Panc1 (cell line): ENCODE measurements at places on chromosomes 6 and 20.
A peak's percentile ranks its signal among the peaks of the same experiment; 100 is the strongest.

DNA sequence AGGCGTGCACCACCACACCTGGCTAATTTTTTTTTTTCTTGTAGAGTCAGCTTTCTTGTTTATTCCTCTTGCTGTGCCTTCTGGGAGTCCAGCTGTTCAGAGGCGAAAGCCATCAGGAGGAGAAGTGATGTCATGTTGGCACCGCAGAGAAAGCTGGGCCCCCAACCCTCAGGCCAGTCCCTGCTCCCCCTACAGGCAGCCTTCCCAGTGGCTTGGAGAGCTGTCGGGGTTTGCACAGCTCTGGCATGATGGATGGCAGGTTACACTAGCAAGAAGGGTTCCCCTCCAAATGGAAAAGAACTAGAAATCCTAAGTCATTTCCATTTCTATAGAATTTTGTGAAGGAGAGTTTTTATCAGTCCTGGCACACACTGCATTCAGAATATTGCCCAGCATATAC, 72.6 kb downstream of the C6orf52 start:
- H3K36me3 ChIP-seq, result peaks cover 11% of the 10 kb centered on the region
- no peaks in the 10 kb centered on the region for H3K27me3 ChIP-seq
- no peak overlapping the region for H3K4me3 ChIP-seq
- DNase-seq, result no peak
- no peaks in the 10 kb centered on the region for H3K4me1 ChIP-seq

DNA sequence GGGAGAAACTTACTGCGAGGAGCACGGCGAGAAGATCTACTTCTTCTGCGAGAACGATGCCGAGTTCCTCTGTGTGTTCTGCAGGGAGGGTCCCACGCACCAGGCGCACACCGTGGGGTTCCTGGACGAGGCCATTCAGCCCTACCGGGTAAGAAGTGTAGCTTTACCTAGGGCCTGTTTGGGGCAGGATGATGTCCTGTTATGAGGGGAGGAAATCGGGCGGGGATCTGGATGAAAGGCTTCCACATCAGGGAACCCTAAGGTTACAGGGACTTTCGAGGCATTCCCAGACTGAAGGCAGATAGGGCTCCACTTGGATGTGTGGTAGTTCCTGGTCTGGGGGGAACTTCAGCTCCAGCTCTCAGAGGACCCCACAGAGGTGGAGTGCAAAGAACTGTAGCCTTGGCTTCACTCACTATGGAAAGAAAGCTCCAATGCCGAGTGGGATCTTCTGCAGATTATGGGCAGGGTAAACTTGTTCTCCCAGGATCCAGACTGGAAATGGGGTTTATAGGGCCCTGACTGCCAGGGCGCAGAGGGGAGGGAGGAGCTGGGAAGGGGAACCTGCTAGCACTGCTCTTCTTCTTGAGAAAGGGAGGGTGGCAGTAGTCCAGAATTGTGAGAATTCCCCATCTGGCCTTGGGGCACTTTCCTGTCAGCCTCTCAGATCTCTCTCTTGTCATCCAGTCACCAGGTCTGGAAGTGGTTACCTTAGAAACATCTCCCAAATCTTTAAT, 740 bp downstream of the TRIM15 start:
- no peaks in the 10 kb centered on the region for H3K4me1 ChIP-seq
- H3K27ac ChIP-seq, result no peak overlapping the region
- DNase-seq, result no peak
- H3K36me3 ChIP-seq, result no peaks in the 10 kb centered on the region

DNA sequence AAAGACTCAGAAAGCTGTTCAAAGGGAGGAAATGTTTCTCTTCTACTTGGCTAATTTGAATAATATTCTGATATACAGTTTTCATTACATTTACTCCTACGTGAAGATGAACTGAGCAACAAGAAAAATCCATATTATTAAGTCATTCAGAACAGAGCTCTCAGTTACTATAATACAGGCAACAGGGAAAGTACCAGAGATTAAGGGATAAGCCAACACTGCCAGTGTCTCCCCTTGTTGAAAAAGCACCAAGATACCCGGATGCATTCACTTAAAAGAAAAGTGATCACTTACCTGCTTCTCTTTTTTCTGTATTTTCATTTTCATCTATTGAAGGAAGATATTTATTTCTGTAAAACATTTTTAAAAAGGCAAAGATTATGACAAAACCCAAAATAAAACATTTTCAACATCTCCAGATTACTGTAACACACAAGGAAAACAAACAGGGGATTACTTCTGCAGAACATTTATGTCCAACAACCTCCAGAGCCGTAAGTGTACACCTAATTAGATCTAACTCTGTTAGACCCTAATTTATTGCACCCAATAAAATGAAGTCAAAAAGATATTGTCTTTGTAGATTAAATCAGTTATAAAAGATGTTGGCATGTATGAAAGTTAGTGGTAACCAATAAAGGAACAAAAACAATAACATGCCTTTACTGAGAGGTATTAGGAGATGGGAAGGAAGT, 67.0 kb downstream of the CHD6 start:
- H3K4me1 ChIP-seq, result no peaks in the 10 kb centered on the region
- H3K36me3 ChIP-seq, result no peaks in the 10 kb centered on the region
- H3K4me3 ChIP-seq, result no peak overlapping the region

- H3K4me1 ChIP-seq, result peaks cover 58% of the 10 kb centered on the region
- no peaks in the 10 kb centered on the region for H3K36me3 ChIP-seq
- H3K4me3 ChIP-seq, result no peak overlapping the region
- H3K27ac ChIP-seq, result no peak overlapping the region
- DNase-seq, result no peak
Measured at GRCh38 chr20:57682184-57683101, 27.4 kb downstream of the PMEPA1 start.

DNA sequence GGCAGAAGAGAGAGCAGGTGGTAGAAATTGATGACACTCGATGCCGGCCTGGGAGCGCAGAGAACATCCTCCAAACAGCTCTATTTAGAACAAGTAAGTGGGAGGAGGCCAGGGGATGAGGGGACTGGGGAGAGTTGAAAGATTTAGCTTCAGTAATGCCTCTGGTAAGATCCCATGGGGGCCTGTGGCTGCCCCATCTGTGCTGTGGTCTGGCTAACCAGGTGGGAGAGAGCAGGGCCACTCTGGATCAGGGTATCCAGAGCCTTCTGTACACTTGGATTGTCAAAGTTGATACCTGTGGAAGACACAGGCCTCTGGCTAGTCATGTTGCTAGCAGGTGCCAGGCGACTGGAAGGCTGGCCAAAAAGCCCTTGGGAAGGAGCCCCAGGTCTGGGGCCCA, 27.6 kb downstream of the NCOA5 start:
- H3K27ac ChIP-seq, result no peak overlapping the region
- H3K4me1 ChIP-seq, result no peaks in the 10 kb centered on the region
- no peak overlapping the region for H3K4me3 ChIP-seq

DNA sequence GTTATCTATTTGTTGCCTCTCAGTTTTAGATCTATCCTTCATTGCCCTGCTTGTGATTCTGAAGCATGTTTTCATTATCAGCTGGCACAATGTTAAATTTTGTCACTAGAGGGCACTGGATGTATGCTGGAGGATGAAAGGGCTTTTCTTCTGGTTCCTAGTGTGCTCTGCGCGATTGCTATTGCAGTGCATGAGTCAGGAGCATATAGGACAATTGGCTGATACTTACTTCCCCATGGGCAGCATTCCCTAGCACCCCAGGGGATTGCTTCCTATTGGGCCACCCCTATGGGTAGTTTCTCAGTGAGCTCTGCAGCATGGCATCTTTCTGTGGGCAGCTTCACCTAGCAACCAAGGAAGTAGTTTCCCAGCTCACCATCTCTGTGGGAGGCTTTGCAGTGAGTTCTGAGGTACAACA, 280.3 kb upstream of the SYNCRIP start:
- H3K27me3 ChIP-seq, result no peaks in the 10 kb centered on the region
- peak; percentile 45 for DNase-seq
- no peaks in the 10 kb centered on the region for H3K36me3 ChIP-seq
- H3K4me3 ChIP-seq, result no peak overlapping the region
- H3K27ac ChIP-seq, result no peak overlapping the region

DNA sequence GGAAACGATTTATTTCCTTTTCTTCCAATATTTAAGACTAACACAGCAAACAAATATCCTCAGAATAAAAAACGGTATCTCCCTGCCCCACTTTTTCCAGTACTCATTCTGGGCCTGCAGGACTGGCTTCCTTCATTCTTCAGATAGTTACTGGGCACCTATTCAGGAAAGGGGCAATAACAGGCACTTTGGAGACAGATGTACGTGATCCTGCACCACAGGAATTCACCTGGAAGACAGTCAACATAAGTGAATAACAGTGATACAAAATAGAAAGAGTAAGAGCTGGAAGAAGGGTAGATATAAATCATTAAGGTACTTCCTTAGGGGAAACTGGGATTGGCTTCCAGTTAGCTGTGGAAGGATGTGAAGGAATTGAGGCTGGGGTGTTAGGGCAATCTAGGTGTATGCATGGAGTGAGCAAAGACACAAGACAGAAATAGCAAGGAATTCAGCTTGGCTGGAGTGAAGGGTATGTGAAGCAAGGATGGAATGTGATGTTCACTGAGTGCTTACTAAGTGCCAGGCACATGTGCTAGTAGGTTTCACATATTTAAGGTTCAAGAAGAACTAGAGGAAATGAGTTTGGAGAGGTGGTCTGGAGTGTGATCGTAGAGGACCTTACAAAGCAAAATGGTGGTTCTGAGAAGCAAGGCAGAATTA, 49.3 kb upstream of the FAM83C start:
- no peak overlapping the region for H3K27ac ChIP-seq
- H3K4me3 ChIP-seq, result no peak overlapping the region
- H3K27me3 ChIP-seq, result no peaks in the 10 kb centered on the region
- peaks cover 6% of the 10 kb centered on the region; the same call in 1 of the 2 replicates for H3K4me1 ChIP-seq

DNA sequence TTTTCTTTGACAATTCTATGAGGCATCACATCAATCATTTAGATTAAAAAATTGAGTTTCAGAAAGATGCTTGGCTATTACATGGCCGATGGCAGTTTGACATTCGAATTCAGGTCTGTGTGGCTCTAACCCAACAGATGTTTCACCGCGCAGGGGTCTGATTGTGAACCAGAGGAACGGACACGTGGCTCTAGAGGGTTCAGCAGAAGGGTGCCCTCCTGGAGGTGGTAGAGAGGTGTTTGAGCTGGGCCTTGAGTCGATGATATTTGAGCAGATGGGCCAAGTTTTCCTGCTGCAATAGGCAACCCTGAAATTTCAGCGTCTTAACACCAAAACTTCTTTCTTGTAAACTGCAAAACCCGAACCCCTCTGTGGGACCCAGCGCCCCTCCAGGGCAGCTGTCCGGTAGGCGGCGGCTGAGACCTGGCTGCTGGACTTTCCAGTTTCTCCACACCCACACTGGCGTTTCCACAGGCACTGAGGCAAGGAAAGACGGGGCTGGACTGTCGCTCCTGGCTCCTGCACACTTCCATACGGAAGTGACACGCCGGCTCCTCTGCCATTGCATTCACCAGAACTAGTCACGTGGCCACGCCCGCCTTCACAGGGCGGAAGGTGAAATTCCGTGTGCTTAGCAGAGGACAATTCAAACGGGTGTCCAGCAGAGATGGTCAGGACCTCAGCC, 11.3 kb upstream of the AFDN start:
- no peak overlapping the region for H3K4me3 ChIP-seq
- no peak overlapping the region for H3K27ac ChIP-seq
- DNase-seq, result no peak
- H3K4me1 ChIP-seq, result no peaks in the 10 kb centered on the region
- no peaks in the 10 kb centered on the region for H3K36me3 ChIP-seq
- peaks cover under 1% of the 10 kb centered on the region; the same call in 1 of the 2 replicates for H3K27me3 ChIP-seq

GRCh38 chr6:119760046-119760445, 410.5 kb upstream of the MAN1A1 start:
- no peaks in the 10 kb centered on the region for H3K36me3 ChIP-seq
- no peak for DNase-seq
- H3K4me1 ChIP-seq, result no peaks in the 10 kb centered on the region
- no peak overlapping the region for H3K27ac ChIP-seq
- H3K4me3 ChIP-seq, result no peak overlapping the region

DNA sequence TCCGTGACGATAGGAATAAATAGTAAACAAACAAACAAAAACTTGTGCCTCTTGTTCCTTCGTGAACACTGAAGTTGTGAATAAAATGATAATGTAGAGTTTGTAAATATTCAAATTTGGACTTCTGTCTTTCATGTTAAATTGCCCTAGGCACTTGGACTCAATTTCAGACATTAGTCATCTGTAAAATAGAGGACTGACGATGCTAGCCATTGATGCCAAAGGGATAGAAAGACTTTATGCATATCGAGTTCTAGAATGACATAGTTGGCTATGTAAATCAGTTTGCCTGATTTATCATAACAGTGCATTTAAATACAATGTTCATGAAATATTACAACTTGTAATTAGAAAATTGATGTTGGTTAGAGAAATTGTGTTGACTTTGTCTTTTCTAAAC, 45.9 kb upstream of the FLRT3 start:
- no peak overlapping the region for H3K4me3 ChIP-seq
- no peaks in the 10 kb centered on the region for H3K27me3 ChIP-seq
- H3K27ac ChIP-seq, result no peak overlapping the region
- H3K36me3 ChIP-seq, result no peaks in the 10 kb centered on the region
- H3K4me1 ChIP-seq, result no peaks in the 10 kb centered on the region

- no peaks in the 10 kb centered on the region for H3K4me1 ChIP-seq
- DNase-seq, result no peak
- H3K27ac ChIP-seq, result no peak overlapping the region
- no peaks in the 10 kb centered on the region for H3K36me3 ChIP-seq
Measured at GRCh38 chr6:161130541-161130940, 139.0 kb downstream of the MAP3K4 start.

DNA sequence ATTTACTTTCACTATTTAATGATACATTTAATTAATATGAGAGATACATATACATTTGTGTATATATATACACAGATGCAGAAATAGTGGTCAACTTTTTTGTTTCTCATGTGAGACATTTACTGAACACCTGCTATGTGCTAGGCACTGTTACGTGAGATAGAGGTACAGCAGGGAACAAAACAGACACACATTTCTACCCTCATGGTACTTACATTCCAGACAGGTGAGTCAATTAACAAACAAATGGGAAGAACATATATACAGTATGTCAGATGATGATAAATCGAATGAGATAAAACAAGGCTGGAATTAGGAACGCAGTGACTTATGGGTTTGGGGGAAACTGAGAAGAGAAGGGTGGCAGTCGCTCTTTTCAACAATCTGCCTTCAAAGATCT, 5.1 kb downstream of the TFB1M start:
- peaks cover 16% of the 10 kb centered on the region for H3K4me1 ChIP-seq
- H3K27ac ChIP-seq, result 0 out of 2 replicates have a peak overlapping the region, but pooled peaks have one; percentile 6
- peaks cover 20% of the 10 kb centered on the region for H3K36me3 ChIP-seq
- no peak for DNase-seq
- H3K27me3 ChIP-seq, result no peaks in the 10 kb centered on the region

GRCh38 chr6:107576852-107577251, 86.9 kb downstream of the SOBP start:
- H3K36me3 ChIP-seq, result no peaks in the 10 kb centered on the region
- no peak overlapping the region for H3K4me3 ChIP-seq
- H3K4me1 ChIP-seq, result no peaks in the 10 kb centered on the region
- H3K27me3 ChIP-seq, result no peaks in the 10 kb centered on the region

DNA sequence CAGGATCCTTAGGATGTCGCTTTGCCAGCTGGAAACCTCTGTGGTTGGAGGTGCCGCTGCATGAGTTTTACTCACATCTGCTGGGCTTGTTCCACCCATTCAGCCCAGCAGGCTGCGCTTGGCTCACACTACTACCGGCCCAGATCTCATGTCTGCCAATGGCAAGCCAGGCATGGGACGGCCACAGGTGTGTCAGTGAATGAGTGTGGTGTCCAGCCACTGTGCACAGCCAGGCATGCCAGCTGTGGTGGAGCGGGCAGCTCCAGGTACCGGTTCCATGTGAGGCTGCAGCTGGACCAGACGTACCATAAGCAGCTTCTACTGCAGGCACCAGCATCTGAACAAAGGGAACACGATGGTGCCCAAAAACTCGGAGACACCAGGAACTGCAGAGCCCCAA, 33.1 kb upstream of the ASF1A start:
- H3K4me3 ChIP-seq, result no peak overlapping the region
- DNase-seq, result no peak
- H3K27me3 ChIP-seq, result no peaks in the 10 kb centered on the region
- no peak overlapping the region for H3K27ac ChIP-seq
- peaks cover 20% of the 10 kb centered on the region for H3K4me1 ChIP-seq
- no peaks in the 10 kb centered on the region for H3K36me3 ChIP-seq
